NAMALWA (cell line): ENCODE measurements at places on chromosomes 2 and 18.

DNA sequence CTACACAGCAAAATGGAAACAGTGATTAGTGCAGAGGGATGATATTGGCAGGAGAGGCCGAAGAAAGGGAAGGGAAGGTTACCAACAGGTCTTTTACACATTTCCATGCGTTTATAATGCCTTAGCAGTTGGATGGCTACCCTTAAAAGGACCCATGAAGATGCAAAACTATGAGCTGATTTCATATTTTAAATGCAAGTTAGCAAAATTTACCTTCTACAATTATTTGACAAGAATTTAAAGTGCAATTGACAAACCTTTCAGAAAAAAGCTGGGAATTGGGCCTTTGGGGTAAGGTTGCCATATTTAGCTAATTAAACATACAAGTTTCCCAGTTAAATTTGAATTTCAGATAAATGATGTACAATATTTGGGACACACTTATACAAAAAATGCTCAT is 13.3 kb downstream of the DNER start:
- no peak for DNase-seq

- peak; percentile 70 for DNase-seq
Measured at GRCh38 chr2:219104107-219105035, 43.6 kb upstream of the IHH start.

DNA sequence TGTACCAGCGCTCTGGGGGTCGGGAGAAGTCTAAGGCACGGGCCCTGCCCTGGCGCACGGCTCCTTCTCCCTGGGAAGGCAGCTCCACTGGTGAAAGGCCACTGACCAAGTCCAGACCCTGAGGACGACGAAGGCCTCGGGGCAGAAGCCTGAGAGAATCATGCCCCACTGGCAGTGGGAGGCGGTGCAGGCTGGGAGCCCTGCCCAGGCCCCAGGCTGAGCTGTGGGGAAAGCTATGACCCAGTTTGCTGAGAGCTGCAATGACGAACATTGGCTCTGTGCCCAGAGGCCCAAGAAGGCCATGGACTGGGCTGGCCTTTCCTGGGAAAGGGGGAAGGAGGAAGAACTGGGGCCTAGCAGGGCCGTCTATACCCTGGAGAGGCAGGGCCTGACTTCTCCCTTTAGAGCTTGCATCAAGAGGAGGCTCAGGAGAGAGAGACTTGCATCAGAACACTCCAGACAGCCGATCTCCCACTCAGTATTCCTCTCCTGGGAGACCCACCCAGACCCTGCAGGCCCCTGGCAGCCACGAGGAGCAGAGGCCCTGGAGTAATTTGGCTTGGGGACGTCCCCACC is 32.9 kb downstream of the HS1BP3 start:
- DNase-seq: peak; percentile 13

DNA sequence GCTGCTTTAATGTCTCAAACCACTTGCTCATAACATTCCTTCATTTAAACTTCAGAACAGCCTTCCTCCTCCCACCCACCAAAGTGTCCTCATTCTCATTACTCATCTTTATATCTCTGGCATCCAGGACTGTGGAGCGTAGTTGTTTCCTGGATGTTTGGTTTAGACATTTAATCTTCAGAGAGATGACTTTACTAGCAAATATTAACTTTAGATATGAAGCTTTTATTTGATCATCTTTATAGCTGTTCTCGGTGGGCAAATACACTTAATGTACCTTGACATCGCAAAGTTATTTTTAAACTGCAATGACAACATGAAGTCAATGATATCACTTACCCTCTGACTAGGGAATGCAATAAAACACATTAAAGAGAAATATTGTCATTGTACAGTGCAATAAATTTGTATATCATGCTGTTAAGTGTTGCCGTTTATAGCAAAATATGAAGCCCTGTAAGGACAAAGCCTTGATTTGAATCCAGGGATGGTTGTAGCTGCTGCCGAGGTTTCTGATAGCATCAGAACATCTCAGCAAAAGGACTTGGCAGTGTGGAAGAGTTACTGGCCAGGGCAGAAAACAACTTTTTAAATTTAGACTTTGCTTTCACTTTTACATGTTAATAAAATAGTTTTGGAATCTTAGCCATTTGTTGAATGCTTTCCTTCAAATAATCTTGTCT is 4.6 kb upstream of the LAMA3 start:
- DNase-seq: no peak

- DNase-seq: no peak
Measured at GRCh38 chr2:111171337-111171930, 50.7 kb downstream of the BCL2L11 start.

DNA sequence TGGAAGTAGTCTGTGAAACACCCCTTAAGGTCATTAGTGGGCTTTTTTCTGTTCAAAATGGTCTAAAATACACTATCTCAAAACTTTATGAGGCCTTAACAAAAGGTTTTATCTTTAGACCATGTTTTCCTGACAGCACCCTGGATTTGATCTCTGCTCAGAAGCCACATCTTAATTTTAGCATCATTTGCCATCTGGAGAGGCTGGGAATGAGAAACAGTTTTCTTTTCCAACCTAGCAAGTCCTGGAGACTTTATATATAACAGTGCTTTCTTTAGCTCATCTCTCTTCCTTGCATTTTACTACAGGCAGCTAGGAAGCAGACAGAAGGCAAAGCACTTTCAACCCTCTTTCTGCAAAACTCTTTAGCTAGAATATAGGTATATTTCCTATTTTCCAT is 62.7 kb upstream of the CYTIP start:
- DNase-seq: no peak

DNA sequence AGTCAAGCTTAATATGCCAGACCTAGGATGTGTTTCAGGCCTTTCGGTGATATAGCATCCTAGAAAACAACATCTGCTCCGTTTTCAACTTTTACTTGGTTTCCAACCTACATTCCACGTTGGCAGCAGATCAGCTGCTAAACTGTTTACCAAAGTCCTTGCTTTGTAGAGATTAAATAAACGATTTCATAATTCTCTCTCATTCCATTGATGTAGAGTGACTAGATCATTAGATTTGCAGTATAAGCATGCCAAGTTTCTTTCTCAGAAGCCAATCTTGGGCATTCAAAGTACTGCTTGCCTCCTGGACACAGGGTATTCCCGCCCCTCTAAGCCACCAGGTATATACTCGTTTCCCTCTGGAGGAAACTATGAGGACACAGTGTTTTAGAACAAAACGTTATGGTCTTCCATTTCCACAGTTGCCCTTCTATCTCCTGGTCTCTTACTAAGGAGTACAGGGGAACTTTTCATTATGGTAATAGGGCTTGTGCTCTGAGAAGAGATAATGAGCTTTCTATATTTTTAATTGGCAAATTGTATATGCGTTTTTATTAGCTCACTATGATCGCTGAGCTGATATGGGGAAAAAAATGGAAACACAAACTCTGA is 10.5 kb upstream of the INSIG2 start:
- DNase-seq: no peak

DNA sequence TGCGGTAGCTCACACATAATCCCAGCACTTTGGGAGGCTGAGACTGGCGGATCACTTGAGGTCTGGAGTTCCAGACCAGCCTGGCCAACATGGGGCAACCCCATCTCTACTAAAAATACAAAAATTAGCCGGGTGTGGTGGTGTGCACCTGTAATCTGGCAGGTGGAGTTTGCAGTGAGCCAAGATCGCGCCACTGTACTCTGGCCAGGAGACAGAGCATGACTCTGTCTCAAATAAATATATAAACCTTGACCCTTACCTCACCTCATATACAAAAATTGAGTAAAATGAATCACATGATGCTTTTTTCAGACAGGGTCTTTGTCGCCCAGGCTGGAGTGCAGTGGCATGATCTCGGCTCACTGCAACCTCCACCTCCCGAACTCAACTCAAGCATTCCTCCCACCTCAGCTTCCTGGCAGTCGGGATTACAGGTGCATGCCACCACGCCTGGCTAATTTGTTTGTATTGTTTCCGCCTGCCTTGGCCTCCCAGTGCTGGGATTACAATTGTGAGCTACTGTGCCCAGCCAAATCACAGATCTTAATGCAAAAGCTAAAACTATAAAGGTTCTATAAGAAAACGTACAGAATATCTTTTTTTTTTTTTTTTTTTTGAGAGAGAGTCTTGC is 25.3 kb downstream of the XPO1 start:
- no peak for DNase-seq

DNA sequence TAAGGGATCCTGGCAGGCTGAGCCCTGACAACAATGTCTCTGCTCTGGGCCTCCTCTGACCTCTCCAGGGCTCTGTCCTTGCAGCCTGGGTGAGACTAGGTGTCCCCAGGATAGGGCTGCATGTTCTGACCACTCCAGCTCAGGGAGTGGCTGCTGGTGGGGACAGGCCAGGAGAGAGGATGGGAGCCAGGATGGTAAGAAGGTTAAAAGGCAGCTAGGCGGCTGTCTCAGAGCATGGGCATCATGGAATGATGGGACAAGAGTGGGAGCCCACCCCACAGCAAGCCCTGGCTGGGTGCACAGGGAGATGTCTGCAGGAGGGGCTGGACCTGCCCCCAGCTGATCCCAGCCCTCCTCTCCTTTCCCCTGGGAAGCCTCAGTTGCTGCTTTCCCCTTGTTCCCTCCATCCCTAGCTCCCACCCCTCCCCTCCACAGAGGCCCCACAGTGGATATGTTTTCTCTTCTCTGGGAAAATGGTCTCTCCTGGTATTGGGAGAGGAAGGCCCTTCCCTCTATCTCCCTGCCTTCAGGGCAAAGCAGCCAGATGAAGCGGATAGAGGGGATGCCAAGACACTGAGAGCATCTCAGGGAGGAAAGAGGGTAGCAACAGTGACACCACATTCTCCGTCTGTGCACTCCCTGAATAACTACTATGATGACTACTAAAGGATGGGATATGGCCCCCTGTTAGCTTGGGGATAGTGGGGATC is 334.3 kb downstream of the DYSF start:
- no peak for DNase-seq

DNA sequence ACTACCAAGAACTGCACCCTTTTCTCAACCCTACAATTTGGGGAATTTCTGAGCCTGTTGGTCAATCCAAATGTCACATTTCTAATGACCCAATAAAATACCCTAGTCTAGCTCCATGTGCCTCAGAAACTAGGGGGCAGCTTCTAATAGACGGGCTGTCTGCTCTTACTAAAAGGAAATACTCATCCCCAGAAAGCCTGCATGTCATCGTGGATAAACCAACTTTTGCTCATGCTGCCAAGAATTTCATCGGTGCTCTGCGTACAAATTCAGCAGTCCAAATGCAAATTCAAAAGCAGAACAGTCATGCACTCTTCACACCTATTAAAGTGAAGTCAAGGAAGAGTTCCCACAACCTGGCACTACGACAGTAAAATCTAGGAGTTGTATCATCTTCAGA is 377.3 kb downstream of the LNPK start:
- no peak for DNase-seq

DNA sequence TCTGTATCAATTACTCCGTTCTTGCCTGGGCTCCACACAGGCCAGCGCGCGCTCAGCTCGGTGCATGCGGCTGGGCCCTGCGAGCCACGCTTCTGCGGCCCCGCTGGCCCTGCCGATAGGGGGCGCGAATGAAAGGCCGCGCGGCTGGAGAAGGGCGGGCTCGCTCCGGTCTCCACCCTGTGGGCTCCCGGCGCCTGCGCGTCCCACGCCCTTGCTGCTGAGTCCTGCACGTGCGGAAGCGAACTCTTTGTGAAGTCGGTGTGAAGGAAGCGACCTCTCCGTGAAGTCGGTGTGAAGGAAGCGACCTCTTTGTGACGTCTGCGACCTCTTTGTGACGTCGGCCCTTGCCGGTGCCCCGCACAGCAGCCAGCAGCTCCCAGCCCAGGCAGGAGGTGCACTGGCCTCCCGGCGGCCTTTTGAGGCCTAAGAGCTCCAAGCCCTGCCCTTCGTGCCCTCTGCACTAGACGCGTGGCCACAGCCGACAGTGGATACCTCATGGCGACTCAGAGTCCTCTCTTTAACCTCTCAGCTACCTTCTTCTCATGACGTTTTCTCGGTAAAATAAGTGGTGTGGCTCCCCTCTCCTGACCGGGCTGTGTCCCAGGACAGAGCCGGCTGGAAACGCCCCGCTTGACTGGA is 391.9 kb upstream of the RAB6C start:
- no peak for DNase-seq

- no peak for DNase-seq
Measured at GRCh38 chr18:57595347-57595746, 8.8 kb upstream of the FECH start.

GRCh38 chr18:35268821-35269220 is 21.2 kb downstream of the ZSCAN30 start:
- DNase-seq: no peak

DNA sequence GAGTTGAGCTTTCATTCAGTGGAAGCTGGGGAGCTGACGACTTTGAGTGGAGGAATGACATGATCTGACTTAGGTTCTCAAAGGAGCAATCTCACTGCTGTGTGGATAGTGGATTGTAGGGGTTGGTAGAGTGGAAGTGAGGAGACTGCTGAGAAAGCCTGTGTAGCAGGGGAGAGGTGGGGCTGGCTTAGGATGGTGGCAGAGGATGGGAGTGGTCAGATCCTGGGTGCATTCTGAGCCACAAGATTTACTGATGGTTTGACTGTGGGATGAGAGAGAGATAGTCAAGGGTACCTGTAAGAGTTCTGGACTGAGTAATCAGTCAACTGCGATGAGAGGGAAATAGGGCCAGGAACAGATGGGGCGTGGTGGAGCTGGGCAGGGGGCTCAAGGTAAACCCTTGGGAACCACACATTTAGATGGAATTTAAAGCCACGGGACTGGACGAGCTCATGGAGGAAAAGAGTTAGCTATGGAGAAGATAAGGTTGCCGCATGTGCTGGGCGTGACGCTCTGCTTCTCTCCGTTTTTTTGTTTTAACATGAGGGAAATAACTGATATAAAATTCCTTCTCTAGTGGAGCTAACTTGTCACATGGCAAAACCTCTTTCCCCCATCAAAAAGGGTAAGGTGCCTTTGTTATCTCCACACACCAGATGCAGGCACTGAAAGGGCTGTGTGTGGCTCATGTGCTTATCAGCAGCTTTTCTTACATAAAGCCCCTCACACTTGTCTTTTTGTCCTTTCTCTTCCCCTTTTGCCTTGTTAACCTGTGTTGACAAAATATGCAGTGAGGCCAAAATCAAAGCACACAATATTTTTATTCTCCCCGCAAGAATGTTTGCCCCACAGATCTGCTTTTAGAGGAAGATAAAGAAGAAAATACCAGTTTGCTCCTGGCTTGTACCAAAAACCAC is 379.8 kb downstream of the TSN start:
- DNase-seq: no peak

DNA sequence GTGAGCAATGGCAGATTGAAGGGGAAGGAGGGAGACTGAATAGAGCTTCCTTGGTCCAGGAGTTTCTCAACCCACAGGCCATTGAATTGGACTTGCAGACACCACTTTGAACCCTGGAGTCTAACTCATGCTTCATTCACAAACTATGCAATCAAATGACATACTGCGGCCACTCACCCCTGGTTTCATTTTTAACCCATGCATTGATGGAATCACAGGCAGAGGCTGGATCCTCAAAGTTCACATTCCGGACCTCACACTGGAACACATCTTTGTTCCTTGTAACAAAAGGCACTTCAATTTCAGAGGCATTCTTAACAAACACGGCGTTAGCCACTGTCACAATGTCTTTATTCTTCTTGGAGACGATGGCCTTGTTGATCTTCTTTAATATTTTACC is 40.7 kb downstream of the MRPL44 start:
- DNase-seq: no peak
